Stimulated activated CD8-positive, alpha-beta memory T cell treated with anti-CD3 and anti-CD28 coated beads, Interleukin-2, amount 100 ng/mL, for 1 hour (primary cell): ENCODE measurements at places on chromosomes 11 and 22.

DNA sequence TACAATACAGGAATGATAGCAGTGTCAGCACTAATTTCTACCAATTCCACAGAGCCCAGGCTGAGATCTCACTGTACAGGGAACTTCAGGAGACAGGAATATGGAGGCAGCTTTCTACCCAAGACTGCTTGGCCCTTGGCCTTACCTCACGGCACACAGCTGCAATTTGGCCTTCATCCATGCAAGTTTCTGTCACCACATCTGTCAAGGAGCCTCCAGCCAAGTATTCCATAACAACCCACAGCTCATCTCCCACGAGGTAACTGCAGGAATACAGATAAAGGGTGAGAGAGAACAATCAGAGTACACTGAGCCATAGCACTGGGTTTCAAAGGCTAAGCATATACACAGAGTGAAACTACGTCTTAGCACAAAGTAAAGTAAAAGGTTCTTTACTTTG, 39.0 kb upstream of the GDPD4 start:
- DNase-seq: no peak

- DNase-seq: no peak
Measured at GRCh38 chr11:115980337-115981103, 476.3 kb upstream of the CADM1 start.

DNA sequence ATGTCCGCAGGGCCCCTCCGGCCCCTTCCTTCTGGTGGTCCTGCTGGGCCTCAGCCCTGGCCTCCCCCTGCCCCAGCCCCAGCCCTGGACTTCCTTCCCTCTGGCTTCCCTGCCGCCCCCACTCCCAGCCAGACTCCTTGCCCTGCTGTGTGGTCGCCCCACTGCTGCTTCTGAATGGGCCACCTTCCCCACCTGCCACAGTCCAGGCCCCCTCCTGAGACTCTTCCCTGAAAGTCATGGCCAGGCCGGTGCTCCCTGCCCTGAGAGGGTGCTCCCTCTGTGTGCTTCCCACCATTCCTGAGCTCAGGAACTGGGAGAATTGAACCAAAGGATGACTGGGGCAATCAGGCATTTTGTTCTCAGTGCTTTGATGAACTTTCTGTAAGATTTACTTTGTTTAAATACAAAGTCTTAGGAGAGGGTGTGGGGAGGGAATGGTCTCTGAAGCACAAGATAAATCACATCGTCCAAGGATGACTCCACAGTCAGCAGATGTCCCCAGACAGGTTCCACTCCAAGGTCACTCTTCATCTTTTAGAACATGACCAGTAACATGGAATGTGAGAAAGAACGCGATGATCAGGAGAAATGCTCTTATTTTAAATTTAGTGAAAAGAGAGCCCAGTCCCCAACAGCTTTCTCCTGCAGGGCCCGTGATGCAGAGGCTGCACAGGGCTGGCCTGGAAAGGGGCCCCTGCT, 774 bp downstream of the APOBEC3D start:
- no peak for DNase-seq

DNA sequence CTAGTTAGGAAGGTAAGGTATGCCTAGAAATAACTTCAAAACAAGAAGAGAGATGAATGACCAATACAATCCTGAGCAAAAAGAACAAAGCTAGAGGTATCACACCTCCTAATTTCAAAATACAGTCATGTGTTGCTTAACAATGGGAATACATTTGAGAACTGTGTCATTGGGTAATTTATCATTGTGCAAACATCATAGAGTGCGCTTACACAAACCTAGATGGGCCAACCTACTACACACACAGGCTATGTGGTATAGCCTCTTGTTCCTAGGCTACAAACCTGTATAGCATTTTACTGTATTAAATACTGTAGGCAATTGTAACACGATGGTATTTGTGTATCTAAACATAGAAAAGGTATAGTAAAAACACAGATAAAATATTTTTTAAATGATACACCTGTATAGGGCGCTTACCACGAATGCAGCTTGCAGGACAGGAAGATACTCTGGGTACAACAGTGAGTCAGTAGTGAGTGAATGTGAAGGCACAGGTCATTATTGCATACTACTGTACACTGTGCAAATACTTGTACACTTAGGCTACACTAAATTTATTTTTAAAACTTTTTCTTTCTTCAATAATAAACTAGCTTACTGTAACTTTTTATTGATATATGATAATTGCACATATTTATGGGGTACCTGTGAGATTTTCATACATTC, 48.2 kb downstream of the STK33 start:
- DNase-seq: no peak

DNA sequence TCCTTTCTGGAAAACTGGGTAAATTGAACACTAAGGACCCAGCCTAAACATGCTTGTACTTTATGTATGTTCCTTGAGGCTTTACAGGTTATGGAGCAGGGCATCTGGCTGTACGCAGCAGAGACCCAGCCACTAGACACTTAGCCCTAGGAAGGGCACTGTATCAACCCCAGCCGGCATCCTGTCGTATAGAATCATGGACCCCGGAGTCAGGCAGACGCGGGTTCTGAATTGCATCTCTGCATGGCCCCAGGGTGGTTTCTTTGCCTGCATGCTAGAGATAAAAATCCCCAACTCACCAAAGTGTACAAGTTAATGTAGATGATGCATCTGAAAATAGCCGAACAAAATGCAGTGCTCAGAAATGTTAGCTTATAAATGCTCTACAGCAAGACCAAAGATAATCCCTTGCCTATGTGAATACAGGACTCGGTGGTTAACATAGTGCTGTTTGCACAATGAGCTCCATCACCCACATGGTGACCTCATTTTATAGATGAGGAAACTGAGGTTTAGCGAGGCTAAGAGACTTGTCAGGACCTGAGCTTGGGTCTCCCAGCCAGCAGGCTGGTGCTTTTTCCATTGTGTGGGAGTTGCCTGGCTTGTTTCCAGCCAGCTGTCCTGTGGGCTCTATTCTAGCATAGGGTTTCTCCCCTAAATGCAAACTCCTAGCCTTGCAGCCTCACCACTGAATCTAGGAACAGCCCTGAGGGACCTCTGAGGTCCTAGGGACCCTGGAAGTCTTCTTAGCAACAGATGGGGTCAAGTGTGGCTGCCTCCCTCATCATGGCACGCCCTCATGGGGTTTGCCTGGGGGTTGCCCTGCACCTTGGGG, 7.3 kb downstream of the CD6 start:
- no peak for DNase-seq
